Astrocyte (in vitro differentiated cells and primary cell): ENCODE measurements at places on chromosomes 2 and 18. TPM values are rescaled to one million over a fixed set of nuclear protein-coding genes. Genes with fewer than 3 reads are reported as not detected.

The CRYGD gene
- not detected in 2 replicates for total RNA-seq

The PLB1 gene
- 0.98 and 1.9 TPM in 2 replicates for total RNA-seq

The RBM45 gene
- 12.0 and 14.9 TPM in 2 replicates for total RNA-seq

The POMC gene
- not detected in 2 replicates for total RNA-seq

The SERPINB12 gene
- total RNA-seq: not detected in 2 replicates
